HFF-Myc (cell line): ENCODE measurements at places on chromosomes 12 and 14.
A peak's percentile ranks its signal among the peaks of the same experiment; 100 is the strongest.

DNA sequence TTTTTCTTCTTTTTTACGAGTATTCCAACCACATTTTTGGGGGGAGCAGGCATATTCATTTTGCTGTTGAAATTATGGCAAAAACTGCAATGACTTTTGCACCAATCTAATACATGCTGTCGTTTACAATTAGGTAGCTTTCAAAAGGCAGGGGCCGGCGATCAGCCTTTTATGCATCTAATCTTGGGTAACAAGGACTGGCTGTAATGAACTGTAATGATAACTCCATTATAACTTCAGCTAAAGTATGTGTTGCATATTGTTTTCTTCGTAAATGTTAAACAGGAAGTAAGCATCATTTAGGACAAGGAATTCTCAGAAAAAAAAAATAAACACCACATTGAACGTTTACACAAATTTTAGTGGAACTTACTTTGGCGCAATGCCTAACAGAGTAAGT, 30.3 kb upstream of the KLRF1 start:
- no peak for DNase-seq

- DNase-seq, result no peak
Measured at GRCh38 chr12:127619869-127620734, 646.9 kb upstream of the TMEM132C start.

DNA sequence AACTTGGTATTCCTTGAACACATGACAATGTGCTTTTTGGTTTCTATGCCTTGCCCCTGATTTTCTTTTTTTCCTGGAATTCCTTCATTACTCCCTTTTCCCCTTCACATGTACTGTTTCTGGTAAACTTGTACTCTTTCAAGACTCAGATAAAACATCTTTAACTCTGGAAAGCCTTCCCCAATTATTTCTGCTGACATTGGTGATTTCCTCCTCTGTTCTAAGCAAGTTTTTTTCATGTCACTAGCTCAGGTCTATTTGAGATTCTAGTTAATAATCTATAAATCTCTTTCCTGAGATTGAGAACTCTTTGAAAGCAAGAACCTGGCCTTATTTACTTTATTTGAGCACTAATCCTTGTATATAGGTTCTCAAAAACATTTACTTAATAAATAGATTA, 24.0 kb upstream of the PTPRQ start:
- DNase-seq, result no peak

- DNase-seq, result peak; percentile 35
Measured at GRCh38 chr12:127125607-127126259, 1141.2 kb upstream of the TMEM132C start.

DNA sequence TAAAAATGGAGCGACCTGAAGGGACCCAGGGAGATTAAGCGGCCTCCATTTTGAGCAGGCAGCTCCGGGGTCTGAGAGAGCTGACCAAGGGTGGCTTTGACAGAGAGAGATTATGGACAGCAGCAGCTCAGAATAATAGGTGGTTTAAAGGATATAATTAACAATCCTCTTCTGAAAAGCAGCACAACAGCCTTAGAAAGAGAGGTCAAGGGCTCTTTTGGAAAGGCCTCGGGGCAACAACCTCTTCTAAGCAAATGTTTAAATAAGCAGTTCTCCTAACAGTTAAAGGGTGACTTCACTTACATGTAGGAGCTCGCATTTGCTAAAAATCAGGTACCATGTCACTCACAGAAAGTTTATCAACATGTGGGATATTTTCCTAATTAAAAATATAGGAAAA, 87.2 kb upstream of the FRMD6 start:
- no peak for DNase-seq

DNA sequence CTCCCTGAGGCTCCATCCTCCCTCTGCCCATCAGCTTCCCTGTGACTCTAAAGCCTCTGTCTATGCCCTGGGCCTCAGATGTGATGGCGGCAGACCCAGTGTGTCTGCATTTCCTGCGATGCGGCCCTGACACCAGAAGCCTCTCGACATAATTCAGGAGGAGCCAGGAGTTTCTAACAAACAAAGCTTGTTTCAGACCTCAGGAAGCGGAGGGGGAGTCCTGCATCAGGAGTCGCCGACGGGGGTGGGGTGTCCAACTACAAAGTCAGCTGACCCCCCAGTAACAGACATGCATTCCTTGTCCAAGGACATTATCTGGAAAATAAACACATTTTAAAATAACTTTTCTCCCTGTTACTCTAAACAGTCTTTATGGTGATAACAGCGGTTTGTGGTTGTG, 167.5 kb downstream of the DPF3 start:
- no peak for DNase-seq

- no peak for DNase-seq
Measured at GRCh38 chr12:101929365-101930041, 52.1 kb downstream of the DRAM1 start.

GRCh38 chr14:76309572-76310162, 66.3 kb upstream of the ESRRB start:
- DNase-seq, result no peak

GRCh38 chr12:103529306-103529705, 33.5 kb upstream of the C12orf42 start:
- no peak for DNase-seq

DNA sequence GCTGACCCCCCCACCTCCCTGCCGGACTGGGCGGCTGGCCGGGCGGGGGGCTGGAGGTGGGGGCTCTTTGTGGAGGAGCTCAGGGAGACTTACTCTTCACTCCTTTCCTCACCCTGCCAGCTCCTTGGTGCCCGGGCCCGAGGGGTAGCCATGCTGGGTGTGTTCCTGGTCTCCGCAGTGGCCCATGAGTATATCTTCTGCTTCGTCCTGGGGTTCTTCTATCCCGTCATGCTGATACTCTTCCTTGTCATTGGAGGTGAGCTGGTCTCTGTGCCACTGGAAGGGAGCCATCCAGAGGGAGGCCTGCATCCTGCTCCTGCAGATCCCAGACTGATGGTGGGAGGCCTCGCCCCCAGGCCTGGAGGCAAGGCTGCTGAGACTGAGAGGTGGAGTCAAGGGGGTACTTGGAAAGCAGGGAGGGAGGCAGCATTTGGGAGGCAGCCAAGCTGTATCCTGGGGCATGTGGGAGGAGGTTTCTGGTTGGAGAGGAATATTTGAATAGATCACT, 19.7 kb downstream of the SOAT2 start:
- peak; percentile 6 for DNase-seq

DNA sequence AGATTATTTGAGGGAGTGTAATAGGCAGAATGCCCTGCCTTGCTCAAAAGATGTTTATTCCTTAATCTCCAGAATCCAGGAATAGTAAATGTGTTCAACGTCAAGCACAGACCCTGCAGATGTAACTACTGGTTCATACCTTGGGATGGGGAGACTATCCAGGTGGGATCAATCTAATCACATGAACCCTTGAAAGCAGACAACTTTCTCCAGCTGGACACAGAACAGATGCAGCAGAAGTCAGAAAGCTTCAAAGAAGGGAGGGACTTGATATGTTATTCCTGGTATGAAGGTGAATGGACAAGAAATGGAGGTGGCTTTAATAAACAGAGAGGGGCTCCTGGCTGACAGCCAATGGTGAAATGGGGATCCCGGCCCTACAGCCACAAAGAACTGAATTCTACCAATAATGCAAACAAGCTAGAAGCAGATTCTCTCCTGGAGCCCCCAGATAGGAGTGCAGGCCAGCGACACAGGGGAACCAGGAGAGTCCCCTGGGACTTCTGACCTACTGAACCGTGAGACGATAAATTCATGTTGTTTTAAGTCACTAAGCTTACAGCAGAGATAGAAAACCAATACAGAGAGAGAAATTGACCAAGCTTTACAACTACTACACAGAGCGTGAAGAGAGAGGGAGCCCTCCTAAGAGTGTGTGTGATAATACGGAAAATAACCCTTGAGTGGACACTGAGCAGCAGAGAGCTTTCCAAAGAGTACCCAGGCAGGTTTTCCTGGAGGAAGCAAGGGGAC, 133.5 kb upstream of the TMEM132C start:
- DNase-seq, result no peak

- DNase-seq, result no peak
Measured at GRCh38 chr12:32402946-32403345, 3.6 kb downstream of the FGD4 start.

DNA sequence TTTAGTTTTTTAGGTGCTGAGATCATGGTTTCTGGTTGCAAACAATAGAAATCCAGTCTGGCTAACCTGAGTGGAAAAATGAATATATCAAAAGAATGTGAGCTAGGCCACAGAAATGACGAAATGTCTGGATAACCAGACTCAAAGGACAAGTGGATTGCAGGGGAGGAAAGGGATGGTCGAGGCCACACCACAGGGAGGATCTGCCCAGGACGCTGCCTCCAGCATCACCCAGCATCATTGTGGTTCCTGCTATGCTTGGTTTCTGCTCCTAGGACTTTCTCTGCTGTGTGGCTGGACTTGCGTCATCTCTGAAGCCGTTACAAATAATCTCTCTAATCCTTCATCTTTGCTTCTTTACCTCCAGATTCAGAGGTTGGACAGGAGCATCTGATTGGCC, 80.4 kb downstream of the TTC8 start:
- DNase-seq, result no peak

GRCh38 chr14:101907619-101908018, 56.8 kb upstream of the DYNC1H1 start:
- DNase-seq, result no peak

DNA sequence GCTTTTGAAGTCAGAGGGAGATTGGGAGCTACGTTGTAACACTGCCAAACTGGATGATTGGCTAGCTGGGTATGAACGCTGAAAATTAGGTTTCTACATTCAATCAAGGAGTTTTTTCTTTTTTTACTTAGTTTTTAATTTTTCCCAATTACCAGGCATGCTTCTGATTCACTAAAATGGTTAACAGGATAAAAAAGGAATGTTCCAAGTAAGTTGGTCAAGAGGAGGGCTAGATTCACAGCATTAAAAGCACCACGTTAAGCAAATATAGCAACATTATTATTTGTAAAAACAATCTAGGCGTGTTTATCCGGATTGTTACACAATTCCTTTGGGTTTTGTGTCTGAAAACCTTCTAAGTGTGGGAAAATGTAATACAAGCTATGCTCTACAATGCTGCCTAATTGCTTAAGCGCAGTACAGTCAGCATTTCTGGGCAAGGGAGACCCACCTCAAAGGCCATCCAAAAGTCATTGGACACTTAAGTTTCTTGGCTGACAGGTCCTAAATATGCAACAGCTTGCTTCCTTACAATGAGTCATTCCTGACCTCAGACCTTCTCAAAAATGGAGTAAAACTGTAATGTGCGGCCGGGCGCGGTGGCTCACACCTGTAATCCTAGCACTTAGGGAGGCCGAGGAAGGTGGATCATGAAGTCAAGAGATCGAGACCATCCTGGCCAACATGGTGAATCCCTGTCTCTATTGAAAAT, 1.2 kb downstream of the RPLP0 start:
- DNase-seq, result no peak

DNA sequence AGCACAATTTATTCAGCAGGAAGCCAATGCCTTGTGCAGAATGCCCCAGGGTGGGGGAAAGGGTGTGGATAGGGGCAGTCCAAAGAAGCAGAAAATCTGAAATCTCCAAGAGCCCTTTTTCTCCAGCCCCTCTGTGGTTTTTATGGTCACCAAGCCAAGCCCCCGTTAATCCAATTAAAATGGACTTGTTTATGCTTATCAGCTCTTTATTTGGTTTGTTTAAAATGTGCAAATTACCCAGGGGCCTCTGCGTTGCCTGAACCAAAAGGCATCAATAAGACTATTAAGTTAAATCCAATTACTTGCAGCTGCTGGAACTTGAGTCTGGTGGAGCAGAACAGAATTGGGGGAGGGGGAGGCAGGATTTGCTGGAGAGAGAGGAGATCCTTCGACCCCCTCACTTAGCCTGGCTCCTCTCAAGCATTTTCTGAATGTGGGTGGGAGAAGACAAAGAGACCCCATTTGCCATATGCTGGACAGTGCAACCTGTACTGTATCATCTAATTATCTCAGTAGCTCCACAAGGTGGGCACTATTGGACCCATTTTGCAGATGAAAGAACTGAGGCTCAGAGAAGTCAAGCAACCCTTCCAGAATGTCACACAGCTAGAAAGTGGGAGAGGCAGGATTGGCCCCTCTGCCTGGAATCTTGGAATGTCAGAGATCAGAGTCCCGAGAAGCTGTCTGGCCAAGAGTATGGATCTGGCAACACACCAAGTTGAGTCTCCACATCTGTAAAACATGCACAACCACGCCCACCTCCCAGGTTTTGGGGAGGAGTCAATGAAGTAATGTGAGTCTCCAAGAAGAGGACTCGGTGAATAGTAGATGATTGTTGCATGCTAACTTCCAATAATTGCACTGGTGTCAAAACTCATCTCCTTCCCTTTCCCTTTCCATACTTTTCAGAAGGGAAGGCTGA, 66.9 kb downstream of the CMKLR1 start:
- peak; percentile 6 for DNase-seq

GRCh38 chr12:67019070-67019469, 250.1 kb upstream of the CAND1 start:
- DNase-seq, result no peak

DNA sequence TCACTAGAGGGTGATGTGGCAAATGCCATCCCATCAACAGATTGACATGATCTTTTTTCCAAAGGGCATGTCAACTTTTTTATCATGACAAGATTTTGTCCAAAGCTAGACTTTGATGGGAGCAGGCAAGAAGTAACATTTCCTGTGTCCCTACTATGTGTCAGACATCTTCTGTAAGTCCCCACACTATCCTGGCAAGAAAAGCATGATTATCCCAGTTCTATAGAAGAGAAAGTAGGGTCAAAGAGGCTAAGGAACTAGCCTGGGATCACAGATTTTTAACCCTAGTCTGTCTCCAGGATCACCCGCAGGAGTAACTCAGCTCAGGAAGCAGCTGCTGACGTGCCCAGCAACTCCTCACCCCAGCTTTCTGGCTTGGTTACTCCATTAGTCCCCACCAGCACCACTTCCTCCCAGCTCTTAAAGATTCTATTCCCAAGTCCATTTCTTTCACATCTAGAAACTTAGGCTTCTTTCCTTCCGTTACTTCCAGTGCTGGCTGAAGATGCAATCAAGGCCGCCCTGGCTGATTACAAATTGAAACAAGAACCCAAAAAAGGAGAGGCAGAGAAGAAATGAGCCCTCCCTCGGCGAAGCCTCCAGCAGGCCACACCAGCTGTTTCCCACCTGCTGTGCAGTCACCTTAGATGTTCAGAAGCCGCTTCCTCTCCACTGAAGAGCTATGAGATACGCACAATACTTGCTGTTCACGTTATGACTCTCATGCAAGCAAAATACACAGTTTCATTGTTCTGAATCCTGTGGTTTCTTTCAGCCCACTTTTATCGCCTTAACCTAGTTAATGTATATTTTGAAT, 6.2 kb downstream of the ISCU start:
- DNase-seq, result no peak

- DNase-seq, result no peak
Measured at GRCh38 chr12:12548713-12549112, 13.9 kb downstream of the DUSP16 start.

DNA sequence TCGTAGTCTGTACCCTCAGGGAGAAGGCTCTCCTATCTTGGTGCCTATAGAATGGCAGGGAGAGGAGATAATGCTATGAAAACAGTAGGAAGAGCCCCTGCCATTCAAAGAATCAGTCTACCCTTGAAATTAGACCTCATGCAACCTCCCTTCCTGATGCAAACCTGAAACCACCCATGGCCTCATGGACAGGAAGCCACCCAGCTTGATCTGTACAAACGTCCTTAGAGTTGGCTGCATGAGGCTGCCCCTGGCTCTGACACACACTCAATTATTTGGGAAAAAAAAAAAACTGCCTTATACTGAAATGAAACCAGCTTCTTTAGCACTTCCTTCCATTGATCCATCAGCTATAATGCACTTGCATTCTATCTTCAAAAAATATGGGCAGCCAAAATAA, 116.6 kb upstream of the BCL2L14 start:
- DNase-seq, result no peak
